ENCODE measurements at places on chromosomes 6 and 20.
A peak's percentile ranks its signal among the peaks of the same experiment; 100 is the strongest.

DNA sequence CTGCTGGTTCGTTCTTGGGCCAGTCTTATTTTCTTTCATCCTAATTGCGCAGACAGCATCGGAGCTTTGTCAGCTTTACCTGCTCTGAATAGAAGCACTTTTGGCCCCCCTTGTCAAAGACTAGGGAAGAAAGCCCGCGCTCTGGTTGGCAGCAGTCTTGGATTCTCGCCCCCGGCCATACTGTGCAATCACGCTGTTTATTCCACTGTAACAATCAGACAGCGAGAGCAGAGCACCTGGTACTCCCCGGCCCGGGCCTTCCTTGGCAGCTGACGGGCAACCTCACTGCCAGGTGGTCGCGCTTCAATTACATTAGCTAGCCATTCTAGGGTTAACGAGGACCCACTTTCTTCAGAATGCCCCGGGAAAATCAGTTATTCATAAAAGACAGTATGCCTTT is 72.6 kb downstream of the INSM1 start:
- DNase-seq = no peak

GRCh38 chr20:41616228-41616627 is 1.9 kb downstream of the CHD6 start:
- DNase-seq = no peak

GRCh38 chr6:7528565-7528964 is 12.9 kb upstream of the DSP start:
- DNase-seq = no peak

DNA sequence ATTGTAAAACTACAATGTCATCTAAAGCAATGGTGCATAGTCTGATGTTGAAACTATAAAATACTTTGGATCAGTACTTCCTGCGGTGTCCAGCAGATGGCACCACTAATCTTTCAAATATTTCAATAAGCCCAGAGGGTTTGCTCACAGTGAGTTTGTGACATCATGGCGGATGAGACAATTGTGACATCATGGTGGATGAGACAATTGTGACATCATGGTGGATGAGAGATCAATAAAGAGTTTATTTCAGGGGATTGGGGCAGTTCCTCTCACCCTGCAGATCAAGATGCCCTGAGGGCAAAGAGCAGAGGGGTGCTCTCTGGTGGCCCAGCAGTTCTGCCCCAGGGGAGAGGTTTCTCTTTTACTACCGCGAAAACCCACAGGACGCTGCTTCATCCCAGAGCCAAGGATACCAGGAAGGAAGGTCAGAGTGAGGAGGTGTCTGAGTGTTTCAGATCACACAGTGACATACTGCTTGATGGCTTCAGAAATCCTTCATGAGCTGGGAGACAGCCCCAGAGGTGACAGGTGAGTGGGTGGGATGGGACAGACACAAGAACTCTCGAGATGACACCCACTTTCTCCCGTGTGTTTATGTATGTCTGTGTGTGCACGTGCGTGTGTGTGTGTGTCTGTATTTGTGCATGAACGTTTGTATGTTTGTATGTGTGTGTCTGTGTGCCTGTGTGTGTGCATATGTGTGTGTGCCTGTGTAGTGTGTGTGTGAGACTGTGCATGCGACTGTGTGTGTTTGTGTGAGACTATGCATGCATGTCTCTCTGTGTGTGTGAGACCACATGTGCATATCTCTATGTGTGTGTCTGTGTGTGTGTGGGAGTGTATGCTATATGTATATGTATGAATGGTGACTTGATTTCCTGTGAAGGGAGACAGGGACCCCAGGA is 7.3 kb upstream of the ULBP2 start:
- peak; percentile 55 for DNase-seq

DNA sequence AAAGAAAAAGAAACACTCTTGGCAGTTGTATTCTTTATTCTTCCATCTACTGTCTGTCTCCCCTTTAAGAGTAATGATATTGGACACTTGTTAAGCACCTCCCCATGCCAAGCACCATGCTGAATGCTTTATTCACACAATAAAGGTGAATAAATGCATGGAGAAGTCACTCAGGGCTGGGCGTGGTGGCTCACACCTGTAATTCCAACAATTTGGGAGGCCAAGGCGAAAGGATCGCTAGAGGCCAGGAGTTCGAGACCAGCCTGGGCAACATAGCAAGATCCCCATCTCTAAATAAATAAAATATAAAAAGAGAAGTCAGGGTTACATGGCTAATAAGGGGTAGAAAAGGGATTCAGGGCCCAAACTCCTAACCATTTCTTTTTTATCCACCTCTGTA is 32.1 kb downstream of the CEP250 start:
- DNase-seq = no peak

DNA sequence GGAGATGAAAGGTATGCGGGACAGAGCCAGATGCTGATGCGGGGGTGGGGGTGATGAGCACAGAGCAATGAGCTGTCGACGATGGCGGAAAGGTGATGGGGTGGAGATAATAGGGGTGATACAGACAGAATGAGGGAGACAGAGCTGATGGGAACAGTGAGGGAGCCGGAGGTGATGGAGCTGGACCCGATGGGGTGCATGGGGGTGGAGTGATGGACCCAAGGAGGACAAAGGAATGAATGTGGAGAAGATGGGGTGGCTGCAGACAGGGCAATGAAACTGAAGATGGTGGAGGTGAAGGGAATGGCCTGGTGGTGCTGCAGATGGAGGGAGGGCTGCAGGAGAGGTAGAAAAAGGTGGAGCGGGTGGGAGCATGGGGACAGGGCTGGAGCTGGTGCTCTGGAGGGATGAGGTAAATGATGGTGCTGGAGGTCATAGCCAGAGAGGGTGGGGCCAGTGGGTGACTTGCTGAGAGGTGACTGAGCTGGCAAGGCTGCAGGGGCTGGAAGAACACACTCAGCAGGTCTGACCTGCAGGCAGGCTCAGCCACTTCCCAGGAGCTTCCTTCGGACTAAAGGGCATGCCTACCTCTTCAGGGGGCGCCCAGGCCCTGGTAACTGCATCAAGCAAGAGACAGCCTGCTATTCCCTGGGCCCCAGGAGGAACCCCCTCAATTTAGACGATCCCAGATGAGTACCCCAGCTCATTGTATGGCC is 6.0 kb upstream of the FOXS1 start:
- no peak for DNase-seq

- no peak for DNase-seq
Measured at GRCh38 chr6:112470376-112470775, 123.2 kb downstream of the RFPL4B start.

DNA sequence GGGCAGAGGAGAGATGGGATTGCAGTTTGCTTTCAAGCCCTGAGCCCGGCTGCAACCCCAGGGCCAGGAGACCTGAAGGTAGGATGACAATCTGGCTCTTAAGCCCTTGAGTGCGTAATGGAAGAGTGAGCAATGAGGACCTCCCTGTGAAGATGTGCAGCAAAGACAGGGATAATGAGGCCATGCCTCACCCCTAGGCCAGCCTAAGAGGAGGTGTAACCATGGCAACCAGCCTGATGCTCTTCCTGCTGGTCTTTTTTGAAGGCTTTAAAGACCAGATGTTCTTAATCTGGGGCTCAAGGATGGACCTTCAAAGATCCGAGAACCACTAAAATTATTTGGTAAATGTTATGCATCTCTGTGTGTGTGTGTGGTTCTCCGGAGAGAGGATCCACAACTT is 8.2 kb downstream of the ARHGAP40 start:
- no peak for DNase-seq

- peak; percentile 12 for DNase-seq
Measured at GRCh38 chr6:132763269-132763668, 5.6 kb upstream of the VNN2 start.

DNA sequence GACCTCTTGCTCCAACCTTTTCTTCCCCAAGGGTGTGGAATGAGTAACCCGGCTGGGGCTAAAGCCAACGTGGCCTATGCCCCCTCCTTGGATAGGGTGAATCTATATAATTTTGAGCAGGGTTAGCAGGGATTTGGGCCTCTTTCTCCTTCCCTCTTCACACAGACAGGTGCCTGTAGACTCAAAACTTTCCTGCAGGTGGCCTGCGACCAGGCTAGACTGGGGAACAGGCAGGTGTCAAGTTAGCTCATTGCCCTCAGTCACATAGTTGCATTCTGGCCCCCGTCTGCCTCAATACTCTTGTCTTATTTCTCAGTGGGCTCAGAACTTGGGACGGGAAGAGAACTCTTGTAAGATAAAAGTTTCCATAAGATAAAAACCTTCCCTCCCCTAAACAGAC is 243.0 kb downstream of the ATXN1 start:
- DNase-seq = no peak

GRCh38 chr6:53433261-53433950 is 84.7 kb upstream of the ELOVL5 start:
- no peak for DNase-seq

DNA sequence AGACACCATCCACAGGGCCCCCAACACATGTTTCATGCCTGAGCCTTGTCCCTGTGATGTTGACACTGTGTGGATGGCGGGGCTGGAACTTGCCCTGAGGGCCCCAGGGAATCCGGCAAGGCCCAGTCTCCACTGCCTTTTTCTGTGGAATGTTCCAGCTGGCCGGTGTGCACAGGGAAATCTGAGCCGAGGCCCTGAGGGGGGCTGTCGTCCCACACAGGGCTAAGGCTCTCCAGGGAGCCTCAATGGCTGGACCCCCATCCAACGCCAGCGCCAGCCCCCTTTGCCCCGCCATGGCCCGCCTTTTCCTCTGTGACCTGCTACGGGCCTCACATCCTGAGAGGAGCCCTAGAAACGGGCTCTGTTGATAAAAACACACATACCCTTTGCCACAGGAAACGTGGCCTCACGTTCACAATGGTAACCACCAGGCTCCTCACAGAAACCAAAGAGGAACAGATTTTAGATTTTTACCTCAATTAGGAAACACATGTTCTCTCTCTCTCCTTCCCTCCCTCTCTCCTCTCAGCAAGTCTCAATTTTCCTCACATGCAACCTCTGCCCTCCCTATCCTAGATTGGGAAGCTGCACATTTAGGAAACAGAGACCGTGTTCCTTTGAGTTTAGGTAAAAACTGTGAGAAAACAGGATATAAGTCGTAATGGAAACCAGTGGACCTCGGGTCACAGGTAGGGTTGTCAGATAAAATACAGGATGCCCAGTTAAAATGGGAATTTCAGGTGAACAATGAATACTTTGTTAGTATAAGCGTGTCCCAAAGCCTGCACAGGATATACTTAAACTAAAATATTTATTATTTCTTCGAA is 13.7 kb upstream of the ZNF831 start:
- DNase-seq = peak; percentile 30

DNA sequence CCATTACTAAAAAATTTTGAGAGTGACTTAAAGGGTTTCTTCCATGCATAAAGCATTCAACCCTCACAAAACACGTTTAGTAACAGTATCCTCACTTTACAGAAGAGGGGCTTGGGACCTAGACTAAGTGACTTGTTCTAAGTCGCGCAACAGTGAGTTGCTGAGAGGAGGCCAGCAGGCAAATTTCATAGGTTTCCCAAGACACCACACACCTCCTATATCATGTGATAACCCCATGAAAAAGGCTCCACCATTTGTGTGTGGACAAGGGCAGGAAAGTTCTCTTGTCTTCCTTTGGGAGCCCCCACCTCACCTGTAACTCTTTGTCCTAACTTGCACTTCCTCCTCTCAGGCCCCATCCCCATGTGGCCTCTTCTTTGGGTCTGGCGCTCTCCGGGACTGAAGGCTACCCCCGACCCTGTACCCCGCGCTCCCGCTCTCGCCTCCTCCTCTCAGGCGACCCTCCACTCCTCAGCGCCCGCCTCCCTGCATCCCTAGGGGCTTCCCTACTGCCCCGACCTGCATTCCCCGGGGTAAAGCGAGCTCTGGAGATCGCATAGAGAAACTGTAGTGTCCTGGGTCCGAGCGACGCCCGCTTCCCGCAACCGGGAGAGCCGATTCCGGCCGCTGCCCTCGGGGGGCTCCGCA is 392 bp downstream of the PSMB8 start:
- no peak for DNase-seq

DNA sequence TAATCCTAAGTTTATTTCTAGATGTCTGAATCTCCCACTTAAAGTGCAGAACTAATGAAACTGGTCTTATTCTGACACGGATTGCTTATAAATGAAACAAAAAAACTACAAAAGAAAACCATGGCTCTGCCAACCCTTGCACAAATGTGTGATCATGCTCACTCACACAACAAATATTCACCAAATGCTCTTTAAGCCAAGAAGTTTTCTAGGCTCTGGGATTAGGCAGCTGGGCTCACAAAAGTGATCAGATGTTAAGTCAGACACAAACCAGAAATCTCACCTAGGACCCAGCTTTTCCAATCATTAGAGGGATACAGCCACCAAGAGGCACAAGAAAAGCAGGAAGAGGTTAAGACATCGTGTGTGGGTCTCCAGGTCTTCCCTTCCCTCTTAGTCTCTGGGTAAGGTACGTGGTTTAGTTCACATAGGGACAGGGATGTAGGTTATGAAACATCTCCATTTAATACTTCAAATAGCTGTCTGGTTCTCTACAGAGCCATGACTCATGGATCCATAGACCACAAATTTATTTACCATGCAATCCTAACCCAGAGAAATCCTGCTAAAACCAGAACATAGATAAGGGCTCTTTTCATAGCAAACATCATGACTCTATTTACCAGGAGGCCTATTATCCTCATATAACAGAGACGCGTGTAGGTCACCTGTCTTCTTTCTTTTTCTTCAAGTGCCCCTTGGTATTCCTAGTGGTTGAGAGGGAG is 165.2 kb downstream of the WDR27 start:
- DNase-seq = no peak

GRCh38 chr6:139764498-139764986 is 390.1 kb upstream of the CITED2 start:
- no peak for DNase-seq

DNA sequence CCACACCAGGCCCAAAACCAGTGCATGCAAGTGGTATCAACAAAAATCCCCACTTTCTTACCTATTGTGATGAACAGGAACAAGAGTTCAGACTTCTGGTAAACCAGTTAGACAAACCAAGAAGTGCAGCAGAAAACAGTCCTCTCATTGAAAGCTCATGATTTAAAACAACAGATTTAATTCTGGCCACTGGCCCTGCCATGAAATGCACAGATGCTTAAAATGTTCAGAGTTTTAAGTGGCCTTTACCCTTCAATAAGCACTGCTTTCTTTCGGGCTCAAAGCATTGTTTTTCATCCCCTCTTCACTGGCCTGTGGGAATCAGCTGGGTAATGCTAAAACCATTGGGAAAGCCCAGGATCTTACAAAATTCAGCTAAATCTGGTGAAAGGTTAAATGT is 102.4 kb upstream of the ISM1 start:
- DNase-seq = no peak

DNA sequence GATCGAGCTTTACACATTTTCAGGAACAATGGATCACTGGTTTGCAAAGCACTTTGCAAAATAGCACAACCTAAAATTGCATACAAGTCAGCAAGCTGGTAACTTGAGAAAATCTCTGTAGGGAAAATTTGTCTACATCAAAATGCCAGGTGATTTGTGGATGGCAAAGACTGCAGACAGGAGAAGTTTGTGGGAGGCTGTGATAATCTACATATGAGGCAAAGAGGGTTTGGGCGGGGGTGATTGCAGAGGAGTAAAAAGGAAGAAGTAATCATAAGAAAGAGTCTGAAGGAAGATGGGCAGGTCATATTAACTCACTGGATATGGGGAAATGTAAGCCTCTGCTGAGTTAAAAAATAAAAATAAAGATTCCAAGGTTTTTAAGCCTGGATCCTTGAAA is 166.3 kb upstream of the STXBP5 start:
- DNase-seq = no peak

GRCh38 chr6:1337791-1338190 is 25.9 kb downstream of the FOXQ1 start:
- DNase-seq = no peak

GRCh38 chr6:31597006-31597405 is 4.2 kb upstream of the NCR3 start:
- DNase-seq = no peak

GRCh38 chr6:131305037-131305850 is 170.0 kb downstream of the AKAP7 start:
- DNase-seq = no peak

GRCh38 chr20:1415667-1416468 is 23.0 kb upstream of the FKBP1A start:
- DNase-seq = no peak
